ENCODE measurements at places on chromosomes 1 and 21.

- DNase-seq = no peak
These were observed 48.2 kb downstream of the ARHGEF10L start for GRCh38 chr1:17587693-17588047.

DNA sequence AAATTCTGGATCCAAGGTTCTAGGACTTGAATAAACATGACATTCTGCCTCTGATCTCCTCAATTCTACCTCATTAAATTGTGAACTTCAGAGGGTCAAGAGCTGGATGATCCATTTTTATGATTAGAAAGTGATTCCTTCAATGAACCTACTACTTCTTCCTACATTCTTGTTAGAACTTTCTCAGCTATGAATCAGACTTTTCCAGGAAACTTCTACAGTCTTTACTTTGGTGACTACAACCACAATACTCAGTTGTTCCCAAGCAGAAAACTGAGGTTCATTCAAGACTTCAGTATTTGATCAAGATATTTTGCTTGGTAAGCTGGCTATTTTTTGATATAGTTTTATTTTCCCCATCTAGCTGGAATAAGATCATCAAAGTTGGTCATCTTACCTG is 51.4 kb downstream of the CDC7 start:
- DNase-seq = no peak

- DNase-seq = no peak
These were observed 1.1 kb downstream of the PRRX1 start for GRCh38 chr1:170664828-170665612.

DNA sequence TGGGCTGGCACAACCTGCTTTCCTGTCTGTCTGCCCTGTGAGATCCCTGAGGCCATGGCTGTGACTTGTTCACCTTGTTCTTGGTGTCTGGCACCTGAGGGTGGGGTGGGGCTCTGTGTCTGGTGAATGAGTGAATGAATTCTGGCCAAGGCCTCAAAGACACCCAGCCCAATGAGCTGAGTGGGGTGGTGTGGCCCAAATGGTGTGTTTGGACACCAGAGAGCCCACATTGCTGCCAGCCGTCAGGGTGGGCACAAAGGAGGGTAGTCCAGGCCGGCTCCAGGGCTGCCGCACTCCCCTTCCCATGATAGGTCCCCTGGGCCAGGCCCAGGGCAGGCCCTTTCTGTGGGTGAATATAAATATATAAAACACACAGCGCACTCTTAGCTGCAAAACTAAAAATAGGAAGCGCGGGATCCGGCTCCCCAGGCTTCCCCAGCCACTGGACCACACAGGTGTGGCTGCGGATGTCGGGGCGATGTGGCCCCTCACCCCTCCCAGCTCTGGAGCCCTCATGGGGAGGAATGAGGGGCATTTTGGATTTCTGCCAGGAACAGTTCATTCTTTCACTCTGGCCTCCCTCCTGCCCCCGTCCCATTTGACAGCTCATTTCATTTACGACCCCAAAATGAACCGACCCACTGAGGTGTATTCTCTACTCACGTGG is 33.3 kb downstream of the RUNX3 start:
- DNase-seq = no peak

GRCh38 chr1:27356619-27357280 is 10.0 kb downstream of the MAP3K6 start:
- DNase-seq = no peak

DNA sequence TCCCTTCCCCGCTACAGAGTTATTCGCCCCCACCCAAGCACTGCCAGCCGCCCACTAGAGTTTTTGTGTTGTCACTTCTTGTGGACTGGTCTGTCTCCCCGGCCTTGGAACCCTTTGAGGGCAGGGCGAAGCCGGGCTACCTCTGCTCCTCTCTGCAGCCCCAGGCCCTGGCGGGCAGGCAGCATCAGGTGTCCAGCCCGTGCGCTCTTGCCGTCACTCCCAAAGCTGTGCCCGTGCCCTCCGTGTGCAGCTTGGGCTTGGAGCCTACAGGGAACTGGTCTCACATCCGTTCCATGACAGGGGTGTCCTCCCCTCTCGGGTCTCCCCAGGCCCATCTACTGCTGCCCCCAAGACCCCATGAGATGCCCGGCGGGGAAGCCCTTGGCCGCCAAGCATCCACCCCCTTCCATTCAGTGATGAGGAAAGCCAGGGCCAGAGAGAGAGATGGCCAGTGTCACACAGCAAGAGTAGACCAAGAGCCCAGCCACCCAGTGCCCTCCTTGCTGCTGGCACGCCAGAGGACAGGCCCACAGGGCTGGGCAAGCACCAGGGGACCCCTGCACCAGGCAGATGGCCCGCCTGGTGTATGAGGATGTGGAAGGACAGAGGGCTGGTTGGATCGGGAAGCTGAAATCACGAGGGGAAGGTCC is 15.3 kb upstream of the LDLRAP1 start:
- DNase-seq = no peak

- DNase-seq = no peak
These were observed 53.5 kb downstream of the S1PR1 start for GRCh38 chr1:101290119-101290921.
